ENCODE measurements at places on chromosomes 5 and 9. TPM values are rescaled to one million over a fixed set of nuclear protein-coding genes. Genes with fewer than 3 reads are reported as not detected.

GRCh38 chr5:17118631-17119030, 98.8 kb upstream of the BASP1 start:
- peaks cover 4% of the 10 kb centered on the region for H3K4me1 ChIP-seq
- H3K27me3 ChIP-seq: no peaks in the 10 kb centered on the region
- H3K4me3 ChIP-seq: no peak overlapping the region
- H3K36me3 ChIP-seq: no peaks in the 10 kb centered on the region
- peak; percentile 69 for DNase-seq
- H3K27ac ChIP-seq: peak overlapping the region; percentile 33

DNA sequence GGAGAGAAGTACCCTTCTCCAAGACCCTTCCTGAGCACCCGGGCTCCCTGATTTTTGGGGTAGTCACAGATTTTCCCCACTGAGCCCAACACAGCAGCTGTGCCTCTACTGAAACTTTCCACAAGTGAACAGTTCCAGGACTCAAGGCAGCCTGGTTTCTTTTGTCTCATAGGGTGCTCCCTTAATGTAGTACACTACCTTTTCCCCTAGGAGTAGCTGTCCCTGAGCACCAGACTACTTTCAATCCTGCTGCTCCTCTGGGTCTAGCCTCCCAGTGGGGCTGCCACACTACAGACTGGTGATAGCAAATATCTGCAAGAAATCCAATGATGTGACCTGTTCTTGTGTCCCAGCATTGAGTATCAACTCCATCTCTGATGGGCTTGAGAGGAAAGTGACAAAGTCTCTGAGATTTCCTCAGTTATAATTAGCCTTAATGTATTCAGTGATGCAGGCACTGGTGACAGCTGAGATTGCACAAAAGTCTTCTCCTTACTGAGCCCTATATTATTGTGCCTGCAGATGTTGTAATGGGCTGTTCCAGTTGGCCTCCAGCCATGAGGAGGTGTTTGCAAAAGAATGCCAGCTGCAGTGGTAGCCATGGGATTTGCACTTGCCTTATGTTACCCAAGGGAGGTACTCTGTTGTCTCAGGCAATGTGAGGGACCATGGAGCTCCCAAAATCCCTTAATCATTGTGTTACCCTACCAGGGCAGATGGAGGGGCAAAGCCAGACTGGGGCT, 1802.5 kb downstream of the EFNA5 start:
- peaks cover 5% of the 10 kb centered on the region for H3K4me1 ChIP-seq
- DNase-seq: no peak
- no peak overlapping the region for H3K27ac ChIP-seq
- H3K36me3 ChIP-seq: no peaks in the 10 kb centered on the region
- no peak overlapping the region for H3K4me3 ChIP-seq

GRCh38 chr9:97528529-97529230, 27.2 kb downstream of the TMOD1 start:
- DNase-seq: no peak
- no peaks in the 10 kb centered on the region for H3K4me1 ChIP-seq
- no peak overlapping the region for H3K27ac ChIP-seq
- H3K27me3 ChIP-seq: no peaks in the 10 kb centered on the region

- H3K4me3 ChIP-seq: no peak overlapping the region
- no peak overlapping the region for H3K27ac ChIP-seq
- no peaks in the 10 kb centered on the region for H3K36me3 ChIP-seq
- H3K4me1 ChIP-seq: no peaks in the 10 kb centered on the region
- DNase-seq: no peak
These were observed 511.6 kb upstream of the FAM174A start for GRCh38 chr5:100023536-100023935.

CMYA5 gene
- polyA plus RNA-seq: 1.1 TPM

CATSPER3 gene
- polyA plus RNA-seq: 0.59 TPM

SETD9 gene
- 17.1 TPM for polyA plus RNA-seq

PAPPA gene
- 5.4 TPM for polyA plus RNA-seq
